ENCODE measurements at places on chromosomes 4 and X.

DNA sequence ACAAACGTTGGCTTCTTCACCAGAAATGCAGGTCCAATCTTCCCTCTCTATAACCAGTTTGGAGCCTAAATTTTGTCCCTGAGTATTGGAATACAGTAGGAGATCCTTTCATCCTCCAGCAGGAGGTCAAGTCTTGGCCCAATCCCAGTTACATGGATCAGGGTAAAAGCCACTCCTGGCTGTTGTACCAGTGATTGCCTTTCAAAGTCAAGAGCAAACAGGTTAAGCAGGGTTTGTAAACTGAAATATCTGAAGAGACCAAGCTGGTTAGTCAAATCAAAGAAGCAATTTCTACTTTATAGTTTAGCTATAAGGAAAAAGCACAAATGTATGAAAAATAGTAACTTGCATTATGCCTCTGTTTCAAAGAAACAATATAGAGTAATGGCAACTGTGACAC is 329.4 kb downstream of the NAF1 start:
- DNase-seq = no peak

DNA sequence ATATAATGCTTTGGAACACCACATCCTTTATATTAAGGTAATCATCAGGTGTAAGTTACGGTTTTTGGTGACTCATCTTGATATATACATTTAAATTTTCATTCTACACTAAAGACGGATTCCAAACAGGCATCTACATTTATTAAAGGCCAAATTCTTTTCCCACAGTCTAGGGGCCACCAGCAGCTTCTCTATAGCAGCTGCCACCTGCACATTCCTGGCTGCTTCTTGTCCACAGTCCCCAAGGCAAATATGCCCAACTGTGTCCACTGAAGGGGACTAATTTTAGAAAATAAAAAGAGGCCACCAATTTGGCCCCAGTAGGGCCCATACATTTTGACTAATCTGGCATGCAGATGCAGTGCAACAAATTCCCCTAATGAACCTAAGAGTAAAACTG is 96.6 kb downstream of the EFHC2 start:
- no peak for DNase-seq

DNA sequence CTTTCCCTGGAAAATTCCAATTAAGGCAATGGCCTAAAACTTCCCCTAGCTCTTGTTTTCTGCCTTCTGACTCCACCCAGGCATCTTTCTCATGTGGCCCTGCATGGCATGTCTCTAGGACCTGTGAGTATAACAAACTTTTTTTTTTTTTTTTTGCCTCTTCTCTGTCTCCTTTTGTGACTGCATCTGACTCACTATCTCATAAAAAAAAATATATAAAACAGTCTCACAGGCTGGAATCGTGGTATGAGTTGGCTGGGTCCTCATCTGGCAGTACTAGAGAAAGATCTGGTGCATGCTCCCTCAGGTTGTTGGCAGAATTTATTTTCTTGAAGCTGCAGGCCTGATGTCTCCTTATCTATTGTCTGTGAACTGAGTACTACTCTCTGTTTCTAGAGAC is 313.9 kb downstream of the TECRL start:
- DNase-seq = no peak

- no peak for DNase-seq
Observed at GRCh38 chrX:137062915-137063617, 29.3 kb upstream of the GPR101 start.

DNA sequence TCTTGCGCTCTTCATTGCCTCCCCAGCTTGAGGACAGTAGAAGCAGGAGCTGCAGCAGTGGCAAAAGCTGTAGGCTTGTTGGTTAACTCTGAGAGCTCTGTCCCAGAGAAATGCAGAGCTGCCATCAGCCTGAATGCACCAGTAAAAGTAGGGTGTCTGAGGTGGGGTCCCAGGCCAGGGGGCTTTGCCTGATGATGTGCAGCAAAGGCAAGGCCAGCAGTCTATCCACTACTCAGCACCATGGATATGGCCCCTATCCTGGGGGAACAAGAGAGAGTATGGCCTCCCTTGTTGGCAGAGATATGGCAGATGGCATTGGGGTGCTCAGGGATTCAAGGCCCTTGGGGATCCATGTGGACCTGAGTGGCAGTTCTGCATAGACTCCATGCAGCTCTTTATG is 180.2 kb downstream of the HMGN5 start:
- DNase-seq = no peak

GRCh38 chrX:11899091-11899490 is 141.1 kb downstream of the MSL3 start:
- no peak for DNase-seq

Measured in tibial nerve (tissue), 4 donors.